MV-4-11 (cell line): ENCODE measurements at places on chromosomes 7 and 10.

DNA sequence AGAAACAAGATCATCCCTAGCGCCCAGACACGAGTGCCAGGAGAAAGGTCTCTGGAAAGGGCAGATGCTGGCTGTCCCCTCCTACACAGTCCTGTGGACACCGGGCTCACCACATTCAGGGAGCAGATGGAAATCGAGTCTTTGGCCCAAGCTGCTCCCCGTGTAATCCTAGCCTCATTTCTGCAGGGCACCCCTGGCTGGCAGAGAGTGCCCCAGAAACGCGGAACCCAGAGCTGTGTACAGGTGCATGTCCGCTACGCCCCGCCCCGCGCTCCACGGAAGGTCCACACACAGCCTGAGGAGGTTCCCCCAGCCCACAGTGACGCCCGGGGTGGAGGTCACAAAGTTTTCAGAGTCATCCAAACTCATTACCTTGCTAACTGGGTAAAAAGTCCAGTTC, 202.8 kb downstream of the MAD1L1 start:
- no peak for DNase-seq

- DNase-seq = peak; percentile 37
Measured at GRCh38 chr10:113274176-113274829, 278.6 kb upstream of the HABP2 start.

GRCh38 chr10:37948210-37948609, 28.2 kb downstream of the ZNF25 start:
- DNase-seq = no peak

GRCh38 chr10:93028883-93029282, 31.7 kb upstream of the CYP26C1 start:
- no peak for DNase-seq

DNA sequence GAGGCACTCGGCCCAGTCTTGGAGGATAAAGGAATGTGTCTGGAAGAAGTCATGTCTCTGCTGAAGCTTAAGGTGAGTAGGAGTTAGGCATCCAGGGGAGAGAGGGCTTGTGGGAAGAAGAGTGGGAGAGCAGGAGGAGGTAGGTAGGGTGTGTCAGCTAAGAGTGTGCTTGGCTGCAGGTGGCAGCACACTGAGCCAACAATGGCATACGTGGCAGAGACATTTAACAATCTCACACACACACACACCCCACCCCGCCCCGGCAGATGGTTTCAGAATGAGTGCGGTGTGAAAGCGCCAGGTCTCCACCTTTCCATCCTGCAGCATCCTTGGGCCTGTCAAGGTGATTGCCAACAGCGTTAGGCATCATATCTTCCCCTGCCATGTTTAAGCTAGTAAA, 11.2 kb upstream of the ARPC1A start:
- no peak for DNase-seq

DNA sequence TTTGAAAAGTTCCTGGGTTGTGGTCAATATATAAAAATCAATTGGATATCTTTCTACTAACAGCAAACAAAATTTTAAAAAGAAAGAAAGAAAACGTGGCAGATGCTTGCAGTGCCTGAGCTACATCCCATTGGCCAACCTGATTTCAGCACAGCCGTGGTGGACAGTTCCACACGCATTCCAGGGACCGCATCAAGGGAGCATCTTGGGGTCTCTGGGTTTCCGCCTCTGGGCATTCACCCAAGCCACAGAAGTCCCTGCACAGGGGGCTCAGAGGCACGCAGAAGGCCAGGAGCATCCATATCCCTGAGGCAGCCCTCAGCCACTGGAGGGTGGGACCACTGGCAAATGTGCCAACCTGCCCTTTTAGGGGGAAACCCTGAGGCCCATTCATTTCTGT, 254.5 kb upstream of the RNF32 start:
- DNase-seq = no peak

DNA sequence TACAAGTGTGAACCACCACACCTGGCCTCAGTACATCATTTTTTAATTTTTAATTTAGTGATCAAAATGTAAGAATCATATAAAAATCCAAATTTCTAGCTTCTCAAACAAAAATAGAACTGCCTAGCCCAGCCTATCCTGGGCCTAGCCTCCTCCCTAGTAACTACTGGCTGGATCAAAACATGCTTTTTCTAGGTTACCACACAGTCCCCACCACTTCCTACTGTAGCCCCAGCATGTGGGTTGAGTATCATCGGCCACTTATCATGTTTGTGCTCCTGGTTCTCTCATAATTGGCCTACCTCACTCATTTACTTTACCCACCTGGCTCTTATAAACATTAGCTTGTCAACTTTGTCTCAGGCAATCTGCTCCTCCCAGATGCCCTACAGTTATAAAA, 52.9 kb downstream of the DNAJC12 start:
- DNase-seq = peak; percentile 62

GRCh38 chr7:4058158-4058557, 623.9 kb upstream of the FOXK1 start:
- DNase-seq = no peak

DNA sequence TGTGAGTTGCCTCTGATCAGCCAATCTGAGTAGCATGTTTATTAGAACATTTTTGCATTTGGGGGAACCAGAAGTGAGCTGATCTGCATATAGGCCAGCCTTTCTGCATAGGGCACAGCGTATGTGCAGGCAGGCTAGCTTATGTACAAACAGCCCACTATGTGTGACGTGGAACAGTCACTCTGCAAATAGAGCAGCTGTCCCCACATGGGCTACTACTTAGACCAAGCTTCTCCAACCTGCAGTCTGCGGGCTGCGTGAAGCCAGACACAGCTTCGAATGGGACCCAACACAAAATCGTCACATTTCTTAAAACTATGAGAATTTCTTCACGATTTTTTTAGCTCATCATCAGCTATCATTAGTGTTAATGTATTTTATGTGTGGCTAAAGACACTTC, 134.1 kb upstream of the FAM20C start:
- DNase-seq = no peak

DNA sequence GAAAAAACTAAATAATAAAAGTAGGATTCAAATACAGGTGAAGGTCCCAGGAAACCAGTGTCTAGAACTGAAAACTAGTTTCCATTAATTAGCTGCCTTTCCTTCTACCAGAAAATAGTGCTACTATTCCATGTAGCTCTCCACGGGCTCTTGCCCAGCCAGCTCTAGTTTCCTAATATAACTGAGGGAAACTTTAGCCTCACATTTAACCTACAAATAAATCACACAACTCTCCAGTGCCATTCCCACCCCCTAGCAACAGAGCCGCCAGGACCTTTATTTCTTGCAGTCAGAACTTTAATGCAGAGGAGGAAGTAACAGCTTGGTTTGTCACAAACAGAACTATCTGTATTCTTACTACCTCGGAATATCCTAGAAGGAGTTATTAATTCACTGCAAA, 10.3 kb downstream of the TOMM7 start:
- DNase-seq = no peak

DNA sequence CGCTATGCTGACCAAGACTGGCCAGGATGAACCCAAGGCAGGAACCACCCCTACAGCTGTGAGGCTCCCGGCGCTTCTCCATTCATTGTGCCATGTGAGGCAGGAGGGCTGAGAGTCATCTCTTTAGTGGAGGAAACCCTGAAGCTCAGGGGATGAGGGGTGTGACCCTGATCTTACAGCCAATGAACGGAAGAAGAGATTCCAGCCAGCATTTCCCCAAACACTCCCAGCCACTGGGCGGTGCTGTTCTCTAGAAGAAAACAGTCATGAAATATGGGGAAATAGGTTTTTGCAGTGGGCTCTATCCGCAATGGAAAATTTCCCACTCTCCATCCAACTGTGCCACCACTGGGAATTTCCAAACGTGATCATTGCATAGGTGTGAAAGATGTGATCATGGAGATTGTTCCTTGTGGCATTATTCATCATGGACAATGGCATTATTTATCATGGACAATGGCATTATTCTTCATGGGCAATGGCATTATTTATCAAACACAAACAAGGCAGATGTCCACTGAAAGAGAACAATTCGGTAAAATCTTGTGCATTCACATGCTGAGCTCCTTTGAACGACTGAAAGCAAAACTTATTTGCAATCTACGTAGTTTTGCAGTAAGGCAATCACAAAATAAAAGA, 14.0 kb upstream of the SLC18A2 start:
- peak; percentile 65 for DNase-seq

DNA sequence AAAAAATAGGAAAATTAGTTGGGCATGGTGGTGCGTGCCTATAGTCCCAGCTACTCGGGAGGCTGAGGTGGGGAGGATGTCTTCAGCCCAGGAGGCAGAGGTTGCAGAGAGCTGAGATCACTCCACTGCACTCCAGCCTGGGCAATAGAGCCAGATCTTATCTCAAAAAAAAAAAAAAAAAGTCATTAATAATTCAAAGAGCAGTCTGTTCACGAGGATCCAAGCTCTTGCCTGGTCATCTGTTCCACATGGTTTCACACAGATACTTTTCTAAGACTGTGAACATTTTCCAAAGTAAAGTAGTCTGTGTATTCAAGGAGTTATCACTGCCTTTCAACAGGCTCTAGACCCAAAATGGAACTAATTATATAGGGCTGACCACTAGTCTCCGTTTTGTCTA, 86.9 kb downstream of the ZNF277 start:
- no peak for DNase-seq

DNA sequence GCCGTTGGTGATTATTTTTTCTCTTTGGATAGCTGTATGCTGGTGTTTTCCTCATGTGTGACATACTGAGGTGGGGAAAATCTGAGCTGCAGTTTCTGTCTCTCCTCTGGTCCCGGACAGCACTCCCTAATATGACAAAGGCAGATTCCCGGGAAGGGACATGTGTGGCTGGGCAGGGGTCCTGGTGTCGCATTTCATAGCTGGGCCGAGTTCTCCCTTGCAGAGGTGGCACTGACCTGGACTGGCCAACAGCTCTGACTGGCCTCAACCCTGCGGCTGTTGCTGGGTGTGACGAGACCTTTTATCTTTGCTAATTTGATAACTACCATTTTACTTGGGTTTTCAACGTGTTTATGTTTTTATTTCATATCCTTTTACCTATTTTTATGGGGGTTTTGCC, 248.6 kb upstream of the TCERG1L start:
- no peak for DNase-seq

DNA sequence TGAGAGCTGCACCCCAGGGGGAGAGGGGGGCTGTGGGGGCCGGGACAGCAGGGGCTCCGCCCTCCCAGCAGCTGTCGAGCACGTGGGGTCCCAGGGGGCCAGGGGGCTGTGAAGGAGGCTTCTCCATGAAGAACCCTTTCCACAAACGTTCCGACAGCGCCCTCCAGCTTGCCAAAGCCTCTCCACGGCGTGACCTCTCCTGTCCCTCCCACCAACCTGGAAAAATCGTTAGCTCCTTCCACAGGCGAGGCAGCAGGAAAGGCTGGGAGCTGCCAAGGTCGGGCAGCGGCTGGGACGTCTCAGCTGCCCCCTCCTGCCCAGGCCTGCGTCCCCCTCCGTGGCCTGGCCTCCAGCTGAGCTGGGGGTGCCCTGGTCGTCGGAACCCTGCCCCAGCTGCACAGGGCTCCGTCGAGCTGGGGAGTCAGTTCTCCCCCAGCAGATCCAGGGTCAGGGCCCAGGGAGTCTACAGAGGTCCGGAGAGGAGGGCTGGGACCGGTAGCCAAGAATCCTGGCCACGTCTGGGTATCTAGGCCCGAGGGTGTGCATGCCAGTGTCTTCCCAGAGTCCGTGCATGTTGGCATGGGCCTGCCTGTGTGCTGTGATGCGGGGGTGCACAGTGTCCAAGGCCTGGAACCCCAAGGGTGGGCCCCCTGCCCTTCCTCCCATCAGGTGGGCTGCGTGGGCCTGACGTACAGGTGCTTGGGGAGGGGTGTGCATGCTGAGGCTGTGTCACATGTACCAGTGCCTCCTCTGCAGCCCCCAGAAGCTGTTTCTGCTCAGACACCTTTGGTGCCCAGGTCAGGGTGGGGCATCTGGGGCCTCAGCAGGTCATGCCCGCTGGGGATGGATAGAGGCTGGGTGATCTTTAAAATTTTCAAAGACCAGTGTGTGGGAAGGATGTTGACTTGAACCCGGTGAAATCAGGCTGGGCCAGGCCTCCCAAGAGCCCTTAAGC, 66.5 kb downstream of the UNCX start:
- DNase-seq = no peak

GRCh38 chr7:836429-836828, 4.2 kb downstream of the SUN1 start:
- DNase-seq = peak; percentile 19

DNA sequence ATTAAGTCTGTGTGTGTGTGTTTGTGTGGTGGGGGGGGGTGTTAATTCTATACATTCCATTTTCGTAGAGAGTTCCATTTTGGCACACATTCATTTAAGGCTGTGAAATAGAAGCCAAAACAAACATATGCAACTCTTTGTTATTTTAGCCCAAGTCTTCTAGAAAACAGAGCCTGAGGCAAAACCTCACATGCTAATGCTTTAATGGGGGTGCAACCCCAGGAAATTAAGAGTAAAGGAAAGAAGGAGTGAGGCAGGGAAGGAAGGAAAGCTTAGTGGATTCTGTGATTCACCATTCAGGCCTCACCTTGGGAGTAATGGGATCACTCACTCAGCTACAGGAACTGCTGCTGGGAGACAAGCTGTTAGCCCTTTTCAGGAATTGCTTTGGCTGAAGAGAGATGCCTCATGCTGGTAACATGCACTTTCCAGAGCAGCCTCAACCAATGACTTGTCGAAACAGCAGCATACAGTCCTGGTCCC, 73.0 kb upstream of the CTTNBP2 start:
- DNase-seq = no peak

GRCh38 chr10:103765981-103766380, 89.4 kb downstream of the SH3PXD2A start:
- DNase-seq = no peak

DNA sequence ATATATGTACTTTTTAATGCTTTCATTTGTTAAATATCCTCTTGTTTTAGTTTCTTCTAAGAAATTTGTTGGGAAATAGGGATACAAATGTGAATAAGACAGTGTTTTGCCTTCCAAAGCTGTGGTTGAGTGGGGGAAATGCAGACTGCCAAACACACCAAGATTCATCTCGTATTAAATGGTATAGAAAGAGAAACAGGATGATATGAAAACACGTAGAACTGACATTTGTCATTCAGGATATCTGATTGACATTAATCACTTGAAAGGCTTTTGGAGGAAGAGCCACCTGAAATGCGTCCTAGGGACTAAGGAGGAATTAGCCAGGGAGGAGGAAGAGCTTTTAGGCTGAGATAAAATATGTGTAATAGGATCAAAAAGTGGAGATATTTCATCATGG, 287.4 kb upstream of the SEMA3C start:
- DNase-seq = no peak

- DNase-seq = no peak
Measured at GRCh38 chr10:74543276-74543675, 283.1 kb upstream of the KAT6B start.

GRCh38 chr7:12281038-12281437, 69.9 kb downstream of the TMEM106B start:
- DNase-seq = no peak

- no peak for DNase-seq
Measured at GRCh38 chr10:89053555-89053954, 63.0 kb downstream of the FAS start.

GRCh38 chr7:8260871-8261694, 884 bp downstream of the ICA1 start:
- DNase-seq = peak; percentile 32

DNA sequence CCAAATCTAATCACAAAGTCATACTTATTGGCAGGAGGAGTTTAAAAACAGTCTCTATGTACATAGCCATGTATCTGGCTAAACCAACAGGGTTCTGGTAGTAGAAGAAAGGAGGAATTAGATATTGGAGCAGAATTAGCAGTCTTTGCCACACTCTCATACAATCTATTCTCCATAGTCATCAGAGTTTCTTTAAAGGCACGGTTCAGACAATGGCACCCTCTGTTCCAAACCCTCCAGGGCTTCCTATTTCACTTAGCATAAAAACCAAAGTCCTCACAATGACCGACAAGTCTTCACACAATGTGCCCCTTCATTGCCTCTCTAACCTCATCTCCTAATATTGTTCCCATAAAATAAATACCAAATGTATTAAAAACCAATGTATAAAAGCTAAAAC, 12.7 kb downstream of the ZNF438 start:
- DNase-seq = no peak
